ENCODE measurements at places on chromosomes 12 and 14. TPM values are rescaled to one million over a fixed set of nuclear protein-coding genes. Genes with fewer than 3 reads are reported as not detected.

Gene RDH16
- total RNA-seq: 1.2 TPM

Gene ARHGEF40
- total RNA-seq: 46.0 TPM

Gene HAL
- total RNA-seq: 0.06 TPM

Gene CCDC175
- 0.24 TPM for total RNA-seq

Gene KRT85
- not detected for total RNA-seq

Gene TEX22
- not detected for total RNA-seq

Gene PMCH
- total RNA-seq: not detected

Gene FZD10
- 0.81 TPM for total RNA-seq

GRCh38 chr14:93645200-93645599, 143.1 kb downstream of the PRIMA1 start:
- DNase-seq: no peak

- no peak for DNase-seq
Observed at GRCh38 chr14:23171222-23171975, 12.1 kb downstream of the SLC7A8 start.

- DNase-seq: no peak
Observed at GRCh38 chr12:32705783-32706182, 26.7 kb downstream of the DNM1L start.

- no peak for DNase-seq
Observed at GRCh38 chr14:74739293-74740030, 23.7 kb upstream of the YLPM1 start.

DNA sequence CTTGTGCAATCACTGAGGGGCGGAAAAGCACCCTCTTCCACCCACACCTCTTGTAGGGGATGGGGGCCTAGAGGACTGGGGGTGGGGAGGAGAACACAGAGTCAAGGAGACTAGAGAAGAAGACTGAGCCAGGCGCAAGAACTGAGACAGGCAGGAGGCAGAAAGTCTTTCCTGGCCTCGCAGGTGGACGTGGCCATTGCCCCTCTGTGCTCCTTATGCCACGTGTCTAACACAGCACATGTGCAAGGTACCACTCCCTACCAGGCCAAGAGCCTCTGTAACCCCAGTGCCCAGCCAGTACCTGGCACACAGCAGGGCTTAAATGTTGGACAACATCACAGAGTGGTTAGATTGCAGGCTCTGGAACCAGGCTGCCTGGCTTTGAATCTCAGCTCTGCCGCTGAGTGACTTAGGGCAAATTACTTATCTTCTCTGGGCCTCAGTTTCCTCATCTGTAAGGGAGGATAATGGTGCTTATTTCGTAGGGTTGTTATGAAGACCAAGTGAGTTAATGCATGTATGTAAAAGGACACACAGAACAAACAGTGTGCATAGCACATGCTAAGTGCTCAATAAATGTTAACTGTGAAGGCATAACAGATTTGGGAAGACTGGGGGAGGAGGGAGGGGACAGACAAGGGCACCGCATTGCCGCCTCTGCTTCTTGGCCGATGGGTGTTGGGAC, 1.4 kb upstream of the TAMALIN start:
- no peak for DNase-seq

GRCh38 chr14:23829736-23830471, 123.7 kb upstream of the DHRS4 start:
- no peak for DNase-seq

GRCh38 chr12:48237162-48237561, 34.1 kb upstream of the OR10AD1 start:
- no peak for DNase-seq

DNA sequence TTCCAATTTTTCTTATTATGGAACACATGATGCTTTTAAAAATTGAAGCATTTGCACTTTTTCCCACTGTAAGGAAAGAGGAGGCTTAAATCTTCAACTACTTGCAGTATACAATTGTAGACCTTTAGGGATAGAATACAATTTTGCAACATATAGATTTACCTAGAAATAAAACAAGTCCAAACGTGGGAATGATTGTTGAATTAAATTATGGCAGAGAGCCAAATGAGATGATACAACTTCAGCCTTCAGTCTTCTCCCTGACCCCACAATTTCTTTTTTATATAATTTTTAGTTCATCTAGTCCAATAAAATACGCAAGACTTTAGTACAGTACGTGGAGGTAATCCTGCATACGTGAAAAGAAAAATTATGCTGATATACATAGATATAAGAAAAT, 666.5 kb downstream of the SLC16A7 start:
- no peak for DNase-seq

- no peak for DNase-seq
Observed at GRCh38 chr14:22497671-22498093, 91.3 kb downstream of the DAD1 start.
